ENCODE measurements at places on chromosomes 5 and 9.

DNA sequence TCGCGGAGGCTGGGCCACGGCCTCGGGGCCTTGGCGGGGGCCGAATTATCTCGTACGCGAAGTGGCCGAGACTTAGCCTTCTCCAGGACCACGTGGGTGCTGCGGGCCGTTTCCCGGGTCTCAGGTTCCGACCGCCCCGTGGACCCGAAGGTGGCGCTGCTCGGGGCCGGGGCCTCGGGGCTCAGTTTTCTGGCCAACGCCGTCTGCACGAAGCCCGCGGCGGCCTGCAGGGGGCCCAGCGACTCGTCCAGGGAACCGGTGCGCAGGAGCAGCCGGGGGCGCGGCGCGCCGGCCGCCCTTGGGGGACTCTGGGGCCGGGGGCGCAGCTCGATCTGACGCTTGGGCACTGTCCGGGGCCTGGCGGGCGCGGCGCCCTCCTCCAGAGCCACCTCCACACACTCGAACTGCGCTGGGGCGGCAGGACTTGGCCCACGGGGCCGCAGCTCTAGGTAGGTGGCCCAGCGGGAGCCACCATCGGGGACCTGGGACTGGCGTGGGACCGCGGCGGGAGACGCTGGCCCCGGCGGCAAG is 716 bp downstream of the PROB1 start:
- no peak for DNase-seq

- no peak for DNase-seq
These were observed 65.9 kb downstream of the CRB2 start for GRCh38 chr9:123421801-123422455.

DNA sequence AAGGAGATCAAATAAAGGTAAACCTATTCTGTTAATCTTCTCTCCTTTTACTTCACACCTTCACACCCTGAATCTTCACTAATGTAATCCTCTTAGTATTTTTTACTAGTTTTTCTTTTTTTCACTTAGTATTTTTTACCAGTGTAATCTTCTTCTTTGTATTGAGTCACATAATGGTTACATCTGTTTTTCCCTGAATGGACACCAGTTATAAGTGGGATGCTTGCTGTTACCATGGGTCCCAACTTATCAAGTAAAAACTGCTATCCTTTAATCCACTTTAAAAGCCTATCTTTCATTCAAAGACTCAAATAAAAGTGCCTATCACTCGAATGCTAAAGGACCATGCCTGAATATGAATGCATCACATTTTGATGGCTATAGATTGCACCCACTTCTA is 15.1 kb downstream of the ZFAND5 start:
- no peak for DNase-seq

DNA sequence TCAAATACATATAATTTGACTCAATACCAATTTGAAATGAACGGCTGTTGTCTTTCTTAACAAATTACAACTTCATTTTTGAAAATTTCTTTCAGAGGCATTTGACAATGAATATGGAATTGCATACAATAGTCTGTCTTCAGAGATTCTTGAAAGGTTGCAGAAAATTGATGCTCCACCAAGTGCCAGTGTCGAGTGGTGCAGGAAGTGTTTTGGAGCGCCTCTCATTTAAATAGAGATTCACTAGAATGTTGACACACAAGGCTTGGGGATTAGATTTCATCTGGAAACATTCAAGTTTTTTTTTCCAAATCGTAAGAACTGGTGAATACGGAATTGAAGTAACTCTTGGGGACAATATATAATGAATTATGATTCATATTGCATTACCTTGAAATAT is 8.1 kb downstream of the RPS6 start:
- DNase-seq: no peak

GRCh38 chr5:178463321-178464155 is 126.7 kb downstream of the COL23A1 start:
- DNase-seq: no peak

- DNase-seq: no peak
These were observed 340.5 kb downstream of the ARHGEF28 start for GRCh38 chr5:73966451-73966850.
